ENCODE measurements at places on chromosomes 6 and 20. TPM values are rescaled to one million over a fixed set of nuclear protein-coding genes. Genes with fewer than 3 reads are reported as not detected.

CLIC5 gene
- not detected for total RNA-seq

DSP gene
- total RNA-seq, result 9.2 TPM

WFDC5 gene
- not detected for total RNA-seq

TRAPPC3L gene
- not detected for total RNA-seq

DYNLT1 gene
- total RNA-seq, result 54.0 TPM

SLC22A2 gene
- 0.23 TPM for total RNA-seq

ULBP1 gene
- 0.09 TPM for total RNA-seq

SLC22A23 gene
- total RNA-seq, result 0.59 TPM

ZC2HC1B gene
- total RNA-seq, result not detected

BTN1A1 gene
- not detected for total RNA-seq

PLEKHG1 gene
- 0.30 TPM for total RNA-seq

ATP6V1G2 gene
- total RNA-seq, result 3.3 TPM

HLA-DRA gene
- total RNA-seq, result not detected

PROKR2 gene
- total RNA-seq, result not detected
